ENCODE measurements at places on chromosomes 3 and 15.

DNA sequence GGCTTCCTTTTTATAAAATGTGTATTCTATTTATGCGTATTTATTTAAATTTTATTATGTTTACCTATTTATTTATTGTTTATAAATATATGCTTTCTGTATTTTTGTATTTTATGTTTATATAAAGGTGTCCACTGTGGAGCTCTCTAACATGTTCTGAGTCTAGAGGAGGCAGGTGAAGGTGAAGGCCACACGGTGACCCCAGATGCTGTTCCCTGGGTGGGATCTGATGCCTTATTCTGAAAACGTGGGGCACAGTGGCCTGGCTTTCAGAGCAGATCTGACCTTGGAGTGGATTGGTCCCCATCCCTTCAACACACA, 104.7 kb upstream of the SLC7A14 start:
- no peak for DNase-seq

GRCh38 chr15:31236184-31237042, 90.2 kb upstream of the KLF13 start:
- DNase-seq = no peak

- DNase-seq = no peak
These were observed 171.0 kb upstream of the SMAD3 start for GRCh38 chr15:66894363-66894762.

DNA sequence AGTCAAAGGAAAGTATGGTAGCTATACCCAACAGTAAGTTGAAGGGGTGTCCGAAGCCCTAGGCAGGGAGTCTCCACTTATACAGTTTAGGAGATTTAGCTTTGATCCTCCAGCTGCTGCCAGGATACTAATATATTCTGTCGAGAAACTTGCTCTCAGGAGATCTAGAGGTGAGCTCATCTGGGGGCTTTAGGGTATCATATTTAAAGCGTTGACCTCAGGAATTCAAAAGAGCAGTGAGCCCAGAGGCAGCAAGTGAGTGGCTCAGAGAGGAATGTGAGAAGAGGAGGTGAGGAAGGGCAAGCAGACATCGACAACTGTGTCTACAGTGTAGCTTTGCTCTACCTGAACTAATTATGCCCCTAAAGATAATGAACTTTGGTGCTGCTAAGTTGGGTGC, 245.1 kb upstream of the LRTM1 start:
- DNase-seq = no peak

DNA sequence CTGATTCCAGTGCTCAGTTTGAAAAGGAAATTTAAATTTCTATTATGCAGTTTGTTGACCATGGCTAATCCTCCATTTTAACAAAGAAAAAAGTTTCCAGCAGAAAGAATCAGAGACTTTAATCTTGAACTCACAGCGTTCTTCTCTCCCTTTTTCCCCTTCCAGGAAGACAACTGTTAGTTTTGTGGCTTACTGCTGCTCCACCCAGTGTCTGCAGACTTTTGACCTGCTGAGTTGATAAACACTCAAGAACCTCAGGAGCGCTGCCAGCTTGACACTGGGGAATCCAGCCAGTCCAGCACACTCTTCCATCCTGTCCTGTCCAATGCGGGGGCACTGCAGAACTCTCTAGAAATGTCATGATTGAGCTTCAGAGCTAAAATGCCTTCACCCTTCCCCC, 134.6 kb downstream of the LRRC28 start:
- no peak for DNase-seq

GRCh38 chr15:58206151-58206550, 68.0 kb downstream of the AQP9 start:
- DNase-seq = no peak

- DNase-seq = no peak
These were observed 243.1 kb downstream of the TLE3 start for GRCh38 chr15:69854521-69855181.

DNA sequence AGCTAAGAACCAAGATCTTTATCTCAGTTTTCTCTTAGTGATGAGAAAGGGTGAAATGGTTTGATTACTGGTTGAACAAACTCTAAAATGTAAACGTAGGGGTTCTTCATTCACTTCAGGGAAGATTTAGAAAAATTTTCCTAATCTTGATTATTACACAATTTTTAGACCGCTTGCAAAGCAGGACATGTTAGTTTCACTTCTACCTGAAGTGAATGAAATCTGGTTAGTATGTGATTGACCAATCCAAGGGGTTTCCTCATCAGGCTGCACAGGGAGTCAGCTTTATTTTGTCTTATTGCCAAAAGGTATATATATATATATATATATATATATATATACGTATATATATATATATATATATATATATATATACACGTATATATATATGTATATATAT, 740.4 kb downstream of the TUSC7 start:
- no peak for DNase-seq

Measured in GM12878 (cell line).